BJ (cell line): ENCODE measurements at places on chromosomes 1 and 21. TPM values are rescaled to one million over a fixed set of nuclear protein-coding genes. Genes with fewer than 3 reads are reported as not detected.

PFDN2 gene
- polyA plus RNA-seq: 32.9 and 66.0 TPM in 2 replicates

OLIG2 gene
- not detected in 2 replicates for polyA plus RNA-seq

OSCP1 gene
- 9.6 and 11.5 TPM in 2 replicates for polyA plus RNA-seq

GREM2 gene
- 3.9 and 5.6 TPM in 2 replicates for polyA plus RNA-seq

FLG2 gene
- polyA plus RNA-seq: not detected in 2 replicates

- DNase-seq: no peak
Measured at GRCh38 chr1:243962541-243962940, 88.5 kb upstream of the ZBTB18 start.

DNA sequence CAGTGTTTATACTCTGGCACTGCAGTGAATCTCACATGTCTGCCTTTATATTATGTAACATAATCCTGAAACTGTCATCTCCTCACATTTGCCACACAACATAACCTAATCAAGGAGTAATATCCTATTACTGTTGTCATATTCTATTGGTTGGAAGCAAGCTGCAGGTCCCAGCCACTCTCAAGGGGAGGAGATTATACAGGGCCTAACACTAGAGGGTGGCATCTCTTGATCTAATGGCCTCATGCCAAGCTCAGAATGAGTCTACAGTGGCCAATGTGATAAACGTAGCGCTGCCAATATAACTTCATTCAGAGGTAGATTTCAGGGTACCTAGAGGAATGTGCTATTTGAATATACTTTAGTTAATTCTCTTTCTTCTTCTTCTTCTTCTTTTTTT lies 166.8 kb downstream of the BACH1 start:
- no peak for DNase-seq

DNA sequence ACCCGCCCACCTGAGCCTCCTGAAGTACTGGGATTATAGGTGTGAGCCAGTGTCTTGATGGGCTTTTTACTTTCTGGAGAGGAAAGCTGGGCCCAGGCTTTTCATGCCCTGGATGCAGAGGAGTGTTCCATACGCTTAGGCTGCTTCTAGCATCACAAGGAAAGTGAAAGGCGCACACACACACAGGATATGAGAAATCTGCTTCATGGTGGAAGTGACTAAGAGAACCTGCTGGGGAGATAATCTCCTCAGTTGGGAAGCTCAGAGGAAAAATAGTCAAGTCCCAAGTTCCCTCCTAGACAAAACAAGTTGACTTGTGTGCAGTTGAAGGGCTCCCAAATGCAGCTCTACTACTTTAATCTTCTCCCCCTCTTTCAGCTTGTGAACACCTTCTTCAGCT lies 2.2 kb downstream of the NUDC start:
- no peak for DNase-seq

GRCh38 chr1:108645564-108646184 lies 15.2 kb downstream of the HENMT1 start:
- DNase-seq: no peak

- DNase-seq: no peak
Measured at GRCh38 chr1:89390707-89391106, 26.8 kb downstream of the GBP6 start.

DNA sequence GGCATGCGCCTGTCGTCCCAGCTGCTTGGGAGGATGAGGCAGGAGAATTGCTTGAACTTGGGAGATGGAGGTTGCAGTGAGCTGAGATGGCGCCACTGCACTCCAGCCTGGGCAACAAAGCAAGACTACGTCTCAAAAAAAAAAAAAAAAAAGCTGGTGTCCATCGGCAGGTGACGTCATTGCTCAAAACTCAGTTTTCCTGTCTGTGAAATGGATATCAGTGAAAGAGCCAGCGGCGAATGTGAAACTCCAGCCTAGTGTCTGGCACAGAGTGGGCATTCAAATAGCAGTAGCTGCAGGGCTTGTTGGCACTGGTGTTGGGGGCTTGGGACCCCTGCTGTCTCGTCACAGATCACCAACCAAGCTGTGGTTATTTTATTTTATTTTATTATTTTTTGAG lies 75.8 kb downstream of the NKAIN1 start:
- DNase-seq: no peak
